ENCODE measurements at places on chromosomes 3 and 15.

- DNase-seq, result no peak
Measured at GRCh38 chr15:73394782-73395181, 26.0 kb upstream of the HCN4 start.

DNA sequence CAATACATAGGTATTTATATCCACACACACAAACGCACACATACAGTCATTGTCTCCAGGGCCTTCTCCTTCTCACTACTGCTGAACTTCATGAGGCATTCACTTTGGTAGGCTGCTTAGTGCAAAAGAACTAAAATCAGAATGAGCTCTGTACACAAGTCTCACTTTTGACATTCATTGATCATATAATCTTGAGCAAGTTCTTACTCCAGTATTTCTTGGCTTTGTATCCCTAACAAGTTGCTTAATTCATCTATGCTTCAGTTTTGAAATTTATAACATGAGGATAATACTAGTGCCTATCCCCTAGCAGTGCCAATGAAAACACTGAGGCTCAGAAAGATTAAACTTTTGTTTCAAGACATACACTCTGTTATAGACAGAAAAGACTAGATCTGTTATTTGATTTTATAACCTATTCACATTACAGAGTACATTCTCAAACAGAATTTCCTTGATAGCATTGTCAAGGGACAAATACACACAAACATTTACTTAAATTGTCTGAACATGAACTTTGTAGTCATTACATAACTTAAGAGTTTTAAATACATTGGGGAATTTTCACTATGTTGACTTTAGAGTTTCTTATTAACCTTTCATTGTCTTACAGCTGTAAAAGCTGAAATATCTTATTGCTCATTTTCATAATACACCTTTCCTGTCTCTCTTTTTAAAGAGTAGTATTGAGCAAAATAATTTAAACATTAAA, 55.0 kb upstream of the SI start:
- no peak for DNase-seq

GRCh38 chr3:179796421-179796820, 143.6 kb downstream of the USP13 start:
- DNase-seq, result no peak

DNA sequence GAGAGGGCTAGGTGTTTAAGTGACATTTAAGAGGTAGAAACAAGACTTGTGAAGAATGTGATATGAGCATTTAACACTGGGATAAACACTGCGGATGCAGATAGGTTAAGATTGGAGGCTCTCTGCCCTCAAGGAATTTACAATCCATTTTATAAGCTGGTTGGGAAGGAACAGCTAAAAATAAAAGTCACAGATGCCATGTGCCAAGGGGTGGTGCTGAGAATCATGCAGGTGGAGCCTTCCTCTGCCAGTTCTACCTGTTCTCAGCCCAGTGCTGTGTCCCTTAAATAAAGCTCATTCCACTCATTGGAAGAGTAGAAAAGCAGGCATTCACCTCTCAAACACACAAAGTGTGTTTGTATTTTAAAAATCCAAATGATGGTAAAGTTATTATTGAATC, 261.9 kb downstream of the THRB start:
- no peak for DNase-seq

DNA sequence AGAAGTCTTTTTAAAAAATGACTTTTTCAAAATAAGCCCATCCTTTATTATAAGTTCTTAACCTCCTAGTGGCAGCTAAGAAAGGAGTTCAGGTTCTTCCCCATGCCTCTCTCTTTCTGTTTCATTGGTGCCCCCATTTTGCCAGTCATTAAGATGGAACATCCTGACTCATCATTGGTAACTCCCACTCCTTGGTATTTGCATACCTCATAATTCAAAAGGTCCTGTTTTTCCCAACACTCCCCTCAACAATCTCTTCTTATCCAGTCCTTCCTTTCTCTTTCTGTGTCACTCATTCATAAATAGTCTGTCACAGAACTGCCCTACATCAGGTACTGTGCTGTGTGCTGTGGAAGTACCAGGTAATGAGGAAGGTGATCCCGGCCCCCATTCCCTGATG, 394.0 kb downstream of the FOXP1 start:
- DNase-seq, result no peak

DNA sequence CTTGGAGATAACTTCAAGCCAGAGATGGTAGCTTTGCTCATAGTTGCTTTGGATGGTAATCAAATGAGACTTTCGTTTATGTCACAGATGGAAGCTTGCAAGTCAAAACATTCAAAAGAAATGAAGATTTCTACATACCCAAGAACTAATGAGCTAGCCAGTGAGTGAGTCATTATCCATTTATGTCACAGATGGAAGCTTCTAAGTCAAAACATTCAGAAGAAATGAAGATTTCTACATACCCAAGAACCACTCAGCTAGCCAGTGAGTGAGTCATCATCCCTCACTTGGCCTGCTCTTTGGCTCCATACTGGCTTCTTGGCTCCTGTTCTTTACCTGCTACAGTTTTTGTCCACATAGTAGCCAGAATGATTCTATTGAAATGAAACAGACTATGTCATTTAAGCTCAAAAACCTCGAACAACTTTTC, 559.8 kb upstream of the CBLB start:
- no peak for DNase-seq

- DNase-seq, result no peak
Measured at GRCh38 chr3:46882377-46883053, 5.0 kb downstream of the PTH1R start.

Data from stimulated activated CD8-positive, alpha-beta memory T cell treated with anti-CD3 and anti-CD28 coated beads, Interleukin-2, amount 100 ng/mL, for 1 hour (primary cell).